ENCODE measurements at places on chromosomes 6 and 20. TPM values are rescaled to one million over a fixed set of nuclear protein-coding genes. Genes with fewer than 3 reads are reported as not detected.

Gene LINC00237
- not detected for total RNA-seq

- DNase-seq: peak; percentile 86
Measured at GRCh38 chr6:134173936-134174671, 121.7 kb upstream of the SLC2A12 start.

- DNase-seq: no peak
Measured at GRCh38 chr6:170049641-170050561, 241.0 kb downstream of the DLL1 start.

Gene KIF13A
- 0.30 TPM for total RNA-seq

Gene LY6G6C
- not detected for total RNA-seq

DNA sequence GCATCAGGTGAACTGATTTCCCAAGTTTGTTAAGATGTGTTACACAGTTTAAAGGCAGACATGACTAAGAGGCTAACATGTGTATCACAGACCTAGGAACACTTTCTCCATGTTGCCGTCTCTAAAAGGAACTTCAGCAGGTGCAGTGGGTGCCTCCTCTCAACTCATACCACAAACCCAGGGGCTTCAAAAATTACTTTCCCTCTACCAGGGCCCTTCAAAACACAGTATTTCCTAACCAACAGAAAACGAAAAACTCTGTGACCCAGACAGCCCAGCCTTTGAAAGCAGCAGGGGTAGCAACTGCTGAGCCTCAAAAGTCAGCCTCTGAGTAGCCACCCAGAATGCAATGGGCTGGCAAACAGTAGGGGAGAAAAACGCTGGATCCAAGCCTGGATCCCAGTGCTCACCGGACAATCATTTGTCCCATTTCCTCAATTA, 28.5 kb downstream of the B4GALT5 start:
- DNase-seq: no peak

Gene TBX18
- not detected for total RNA-seq

DNA sequence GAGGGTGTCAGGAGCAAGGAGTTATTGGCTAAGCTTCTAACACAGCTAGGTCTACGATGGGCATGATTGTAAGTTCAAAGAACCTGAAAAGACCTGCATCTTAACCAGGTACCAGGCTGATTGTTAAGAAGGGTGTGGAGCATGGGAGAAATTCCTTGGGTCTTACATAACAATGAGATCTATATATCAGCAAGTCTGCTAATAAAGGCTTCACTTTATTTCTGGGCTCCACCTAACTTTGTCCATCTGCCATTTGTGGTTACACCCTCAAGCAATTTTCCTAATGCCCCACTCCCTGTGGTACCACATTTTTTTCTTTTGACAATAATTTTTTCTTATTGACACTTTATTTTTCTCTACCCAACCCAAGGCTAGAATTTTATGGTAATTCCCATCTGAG, 223.5 kb upstream of the JAG1 start:
- DNase-seq: no peak

Data from OCI-LY7 (cell line).